Activated T-cell treated with anti-CD3 and anti-CD28 coated beads, Interleukin-2, amount 50 U/mL, for 4 hours (primary cell): ENCODE measurements at places on chromosomes 2 and 18. TPM values are rescaled to one million over a fixed set of nuclear protein-coding genes. Genes with fewer than 3 reads are reported as not detected.

- DNase-seq: no peak
Measured at GRCh38 chr18:53745224-53745967, 479.1 kb downstream of the MBD2 start.

The KCNE4 gene
- total RNA-seq: not detected

GRCh38 chr2:85234868-85235267 is 92.9 kb downstream of the TGOLN2 start:
- DNase-seq: no peak

DNA sequence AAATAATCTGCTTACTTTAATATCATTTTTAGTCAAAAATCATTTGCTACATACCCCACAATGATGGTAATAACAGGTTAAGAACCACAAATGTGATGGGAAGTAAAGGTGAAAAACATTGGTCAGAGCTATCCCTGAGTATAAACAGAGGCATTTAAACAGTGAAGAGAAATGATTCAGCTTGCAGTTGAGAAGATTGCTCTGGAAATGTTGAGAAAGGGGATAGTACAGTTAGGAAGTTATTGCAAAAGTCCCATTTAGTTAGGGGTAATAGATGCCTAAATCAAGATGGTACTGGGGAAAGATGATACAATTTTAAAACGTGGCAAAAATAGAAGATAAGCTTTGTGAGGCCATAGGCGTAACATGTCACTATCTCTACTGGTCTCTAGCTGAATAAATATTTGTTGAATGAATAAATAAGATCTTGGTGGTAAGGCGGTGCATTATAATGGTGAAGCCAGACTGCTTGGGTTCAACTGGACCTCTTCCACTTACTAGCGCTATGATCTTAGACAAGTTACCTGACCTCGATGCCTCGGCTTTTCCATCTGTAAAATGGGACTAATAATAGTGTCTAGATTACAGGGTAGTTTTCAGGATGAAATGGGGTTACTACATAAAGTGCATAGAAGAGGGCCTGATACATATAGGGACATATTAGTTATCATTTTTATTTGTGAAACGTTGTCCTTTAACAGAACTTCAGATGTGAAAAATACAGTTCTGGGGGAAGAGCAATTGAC is 2.0 kb upstream of the BZW1 start:
- DNase-seq: no peak

DNA sequence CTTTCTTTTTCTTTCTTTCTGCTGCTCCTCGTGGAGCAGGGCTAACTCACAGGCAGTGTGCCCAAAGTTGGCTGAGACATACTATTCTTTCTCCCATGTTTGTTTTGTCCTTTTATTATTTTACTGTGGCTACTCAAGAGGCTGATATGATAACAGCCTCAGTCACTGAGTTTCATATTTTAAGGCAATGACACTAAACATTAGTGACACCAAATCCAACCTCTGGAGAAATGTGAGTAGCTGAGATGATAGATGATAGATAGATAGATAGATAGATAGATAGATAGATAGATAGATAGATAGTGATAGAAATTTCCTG is 45.8 kb upstream of the GLS start:
- no peak for DNase-seq

DNA sequence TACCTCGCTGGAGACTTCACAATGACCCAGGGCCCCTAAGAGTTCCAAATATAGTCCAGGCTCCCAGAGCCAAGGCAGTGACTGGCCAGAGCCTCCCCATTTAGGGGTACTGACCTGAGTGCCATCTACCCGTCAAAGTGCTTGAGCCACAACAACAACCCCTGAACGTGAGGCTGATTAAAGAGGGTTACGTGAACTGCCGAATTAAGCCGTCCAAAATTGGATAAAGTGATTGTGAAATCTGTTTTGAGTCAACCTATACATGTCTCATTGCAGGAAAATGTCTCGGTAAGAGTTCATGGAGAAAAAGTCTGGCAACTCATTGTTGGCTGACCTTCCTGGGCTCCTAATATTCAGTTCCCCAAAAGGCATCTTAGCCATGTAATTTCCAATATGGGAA is 116.3 kb downstream of the TTC32 start:
- DNase-seq: no peak

GRCh38 chr2:375270-375955 is 87.5 kb upstream of the ALKAL2 start:
- no peak for DNase-seq

DNA sequence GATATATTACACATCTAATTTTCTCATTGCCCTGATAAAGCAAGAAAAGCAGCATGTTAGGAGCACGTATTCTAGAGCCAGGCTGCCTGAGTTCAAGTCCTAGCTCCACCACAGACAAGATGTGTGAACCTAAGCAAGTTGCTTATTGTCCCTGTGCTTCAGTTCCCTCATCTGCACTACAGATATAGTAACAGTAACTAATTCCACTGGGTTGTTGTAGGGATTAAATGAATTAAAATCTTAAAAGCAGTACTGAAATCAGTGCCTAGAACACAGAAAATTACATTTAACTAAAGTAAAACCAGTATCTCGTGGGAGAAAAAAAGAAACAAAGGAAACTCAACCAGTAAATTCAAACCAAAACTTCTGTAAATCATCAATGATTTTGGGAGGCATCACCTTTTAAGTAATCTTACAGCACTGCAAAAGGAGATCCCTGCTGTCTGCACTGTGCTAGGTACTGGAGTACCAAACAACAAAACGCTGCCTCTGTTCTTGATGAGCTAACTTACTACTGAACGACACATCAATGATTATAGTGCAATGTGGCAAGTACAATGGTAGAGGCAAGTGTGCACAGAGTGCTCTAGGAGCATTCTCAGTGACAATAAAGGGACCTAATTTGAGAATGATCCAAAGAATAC is 7.9 kb downstream of the MAP3K2 start:
- no peak for DNase-seq

The IL36B gene
- total RNA-seq: not detected

The SCN9A gene
- total RNA-seq: not detected

- DNase-seq: no peak
Measured at GRCh38 chr2:98869272-98869641, 66.8 kb downstream of the CRACDL start.

DNA sequence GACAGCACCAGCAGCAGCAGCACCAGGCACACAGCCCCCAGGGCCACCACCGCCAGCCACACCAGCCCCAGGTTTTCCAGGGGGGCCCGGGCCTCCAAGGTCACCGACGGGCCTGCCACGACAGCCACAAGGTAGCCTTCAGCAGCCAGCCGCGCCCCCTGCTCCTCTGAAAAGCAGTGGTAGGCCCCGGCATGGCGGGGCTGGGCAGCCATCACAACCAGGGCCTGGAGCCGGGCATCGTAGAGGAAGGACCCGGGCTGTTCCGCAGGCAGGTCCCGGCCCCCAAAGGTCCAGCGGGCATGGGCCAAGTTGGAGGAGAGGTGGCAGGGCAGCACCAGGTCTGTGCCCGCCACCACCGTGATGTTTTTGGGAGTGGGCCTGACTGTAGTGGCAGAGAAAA is 3.3 kb upstream of the ANKRD39 start:
- no peak for DNase-seq

DNA sequence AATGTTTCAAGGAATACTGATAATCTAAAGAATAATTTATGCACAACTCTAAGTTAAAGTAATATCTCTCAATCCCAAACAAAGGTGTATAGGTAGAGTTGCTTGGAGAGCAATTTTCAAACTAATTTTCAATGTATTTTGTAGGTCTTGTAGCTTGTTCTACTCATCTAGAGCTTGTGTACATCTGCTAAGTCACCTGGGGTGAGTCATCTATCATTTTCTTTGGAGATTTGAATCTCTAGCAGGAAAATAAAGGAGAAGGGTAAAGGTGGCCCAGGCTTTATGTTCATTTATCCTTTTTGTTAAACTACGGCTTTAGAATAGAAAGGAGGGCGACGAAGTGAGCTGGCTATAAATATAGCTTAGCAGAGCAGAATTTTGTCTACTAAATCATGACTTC is 76.8 kb upstream of the THUMPD2 start:
- DNase-seq: no peak

DNA sequence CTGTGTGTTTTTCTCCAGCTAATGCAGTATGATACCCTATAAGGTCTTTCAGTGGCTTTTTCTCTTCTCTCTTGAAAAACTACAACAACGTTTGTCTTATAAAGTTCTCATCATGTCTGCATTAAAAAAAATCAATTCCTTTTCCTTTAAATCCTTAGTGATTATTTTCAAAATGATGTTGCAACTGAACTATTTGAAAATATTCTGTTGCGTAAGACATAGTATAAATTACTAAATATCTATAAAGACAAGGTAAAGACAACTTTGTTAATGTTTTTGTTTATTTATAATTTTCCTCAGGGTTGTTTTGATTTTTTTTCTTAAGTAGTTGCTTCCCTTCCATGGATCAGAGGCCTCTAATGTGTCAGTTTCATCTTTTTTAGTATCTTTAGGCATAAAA is 21.2 kb downstream of the PARD3B start:
- no peak for DNase-seq

The TEKT4 gene
- not detected for total RNA-seq
